ENCODE measurements at places on chromosomes 7 and 10. TPM values are rescaled to one million over a fixed set of nuclear protein-coding genes. Genes with fewer than 3 reads are reported as not detected.
A peak's percentile ranks its signal among the peaks of the same experiment; 100 is the strongest.

GRCh38 chr7:48101352-48101751 is 12.3 kb downstream of the UPP1 start:
- no peak for DNase-seq

DNA sequence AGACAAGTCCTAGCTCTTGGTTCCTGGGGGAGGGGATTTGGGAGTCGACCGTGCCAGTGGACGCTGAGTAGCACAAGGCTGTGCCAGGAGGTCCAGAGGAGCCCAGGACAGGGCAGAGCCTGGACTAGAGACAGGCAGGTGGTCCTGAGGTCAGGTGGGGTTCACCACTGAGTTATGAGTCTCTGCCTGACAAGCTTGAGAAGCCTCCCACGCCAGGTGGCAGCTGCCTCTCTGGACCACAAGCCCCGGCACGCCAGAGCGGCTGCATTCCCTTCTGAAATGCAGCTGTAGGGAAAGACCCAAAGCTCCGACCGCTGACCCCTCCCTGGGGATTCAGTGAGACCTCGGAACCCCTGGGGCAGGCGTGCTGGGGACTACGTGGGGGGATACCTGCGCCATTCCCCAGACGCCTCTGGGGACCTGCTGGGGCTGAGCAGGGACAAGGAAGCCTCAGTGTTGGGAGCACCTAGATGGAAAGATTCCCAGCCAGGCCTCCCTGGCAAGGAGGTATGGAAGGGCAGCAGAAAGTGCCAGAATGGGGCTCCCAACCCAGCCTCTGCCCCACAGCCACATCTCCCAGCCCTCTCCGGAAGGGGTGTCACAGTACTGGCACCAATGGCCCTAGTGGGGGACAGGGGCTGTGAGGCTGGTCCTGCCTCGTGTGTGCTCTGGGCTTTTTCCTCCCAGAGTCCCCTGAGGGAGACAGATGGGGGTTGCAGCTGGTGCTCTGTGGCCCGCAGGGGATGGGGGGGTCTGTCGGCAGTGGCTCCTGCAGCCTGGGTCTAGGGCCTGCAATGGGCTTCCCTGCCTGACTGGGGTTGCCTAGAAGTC is 29.0 kb downstream of the PDGFA start:
- DNase-seq = no peak

DNA sequence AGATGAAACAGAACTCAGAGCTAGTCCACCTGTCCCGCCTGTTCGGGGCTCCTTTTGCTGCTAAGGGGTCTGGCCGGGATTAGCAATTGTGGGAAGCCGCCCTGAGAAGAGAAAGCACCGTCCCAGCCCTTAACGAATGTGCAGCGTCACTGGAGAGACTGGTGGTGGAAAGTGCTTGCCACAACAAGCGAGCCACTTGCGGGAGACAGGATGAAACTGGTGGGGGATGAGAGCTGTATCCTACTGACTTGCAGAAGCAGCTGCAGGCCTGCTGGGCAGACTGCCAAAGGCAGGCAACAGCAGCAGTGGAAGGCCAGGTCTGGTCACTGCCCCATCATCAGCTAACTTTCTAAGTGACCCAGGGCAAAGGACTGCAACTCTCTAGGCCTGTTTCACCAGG is 95.4 kb downstream of the FAM53B start:
- peak; percentile 93 for DNase-seq

DNA sequence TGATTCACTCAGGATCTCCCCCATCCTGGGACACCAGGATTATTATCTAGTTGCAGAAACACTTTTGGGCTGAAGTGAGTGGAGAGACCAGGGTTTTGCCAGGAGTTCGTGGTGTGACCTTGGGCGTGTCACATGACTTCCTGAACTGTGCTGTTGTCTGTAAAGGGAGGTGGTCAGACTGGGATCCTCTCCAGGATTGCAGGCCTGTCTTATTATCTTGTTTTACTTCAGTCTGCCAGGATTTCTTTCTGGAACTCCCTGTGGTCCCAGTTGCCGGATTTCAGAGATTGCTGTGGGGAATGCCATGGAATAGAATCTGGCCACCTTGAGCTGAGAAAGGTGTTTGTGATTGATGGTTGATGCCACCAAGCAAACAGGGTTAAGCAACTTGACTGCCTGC is 35.8 kb downstream of the CRCP start:
- DNase-seq = peak; percentile 90

DNA sequence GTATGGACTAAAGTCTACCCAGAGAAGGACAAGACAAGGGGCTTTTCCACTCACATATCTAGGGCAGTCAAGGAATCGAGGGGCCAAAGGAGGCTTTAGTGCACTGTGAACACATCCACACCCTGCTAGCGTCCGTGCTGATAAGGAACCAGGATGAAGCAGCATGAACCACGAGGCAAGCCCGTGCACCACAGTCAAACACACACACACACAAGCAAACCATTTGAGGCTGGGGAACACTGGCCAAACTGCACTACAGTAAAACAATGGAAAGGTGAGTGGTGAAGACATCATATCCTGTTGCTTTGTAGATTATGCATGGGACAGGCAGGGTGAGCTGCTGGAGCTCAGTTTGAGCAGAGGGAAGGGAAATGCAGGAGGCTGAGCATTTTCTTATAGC is 177.4 kb upstream of the CDCA7L start:
- no peak for DNase-seq

The SVOPL gene
- not detected for total RNA-seq

The NME8 gene
- not detected for total RNA-seq

Measured in fibroblast of lung (primary cell).